ENCODE measurements at places on chromosomes 16 and 17.
A peak's percentile ranks its signal among the peaks of the same experiment; 100 is the strongest.

DNA sequence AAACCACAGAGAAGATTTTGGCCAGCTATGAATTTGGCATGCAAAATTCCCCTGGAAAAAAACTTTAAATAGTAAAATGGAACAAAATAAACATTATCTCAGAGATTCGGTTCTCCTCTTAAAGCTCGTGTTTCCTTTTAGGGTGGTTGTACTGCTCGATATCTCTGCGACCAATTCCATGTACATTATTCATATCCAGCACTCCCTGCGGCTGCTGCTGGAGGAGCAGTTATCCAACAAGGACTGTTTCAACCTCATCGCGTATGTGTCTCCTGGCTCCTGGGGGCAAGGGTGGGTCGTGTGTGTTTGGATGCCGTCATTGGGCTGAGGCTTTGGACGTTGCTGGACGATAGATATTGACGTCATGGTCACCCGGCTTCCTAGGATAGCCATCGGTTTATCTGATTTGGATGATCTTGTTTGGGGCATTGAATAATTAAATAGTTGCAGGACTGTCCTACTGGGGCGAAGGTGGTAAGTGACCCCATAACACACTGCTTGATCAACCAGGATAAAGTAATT lies 33.8 kb downstream of the VWA3A start:
- DNase-seq, result no peak

- DNase-seq, result no peak
Observed at GRCh38 chr16:22692916-22693637, 120.9 kb upstream of the HS3ST2 start.

DNA sequence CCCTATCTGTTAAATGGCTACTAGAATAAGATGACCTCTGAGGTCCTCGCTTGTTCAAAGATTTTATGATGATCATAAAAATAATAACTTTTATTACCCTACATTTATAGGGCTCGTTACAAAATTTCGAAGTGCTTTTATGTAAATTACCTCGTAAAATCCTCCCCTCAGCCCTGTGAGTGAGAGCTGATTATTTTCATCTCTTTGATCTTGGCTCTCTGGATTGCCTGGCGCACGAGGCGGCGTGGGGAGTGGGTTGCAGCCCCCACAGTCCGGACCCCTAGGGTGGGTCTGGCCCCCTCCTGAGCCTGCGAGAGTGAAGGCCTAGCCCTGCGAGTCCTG lies 1.6 kb downstream of the SDK2 start:
- DNase-seq, result no peak

DNA sequence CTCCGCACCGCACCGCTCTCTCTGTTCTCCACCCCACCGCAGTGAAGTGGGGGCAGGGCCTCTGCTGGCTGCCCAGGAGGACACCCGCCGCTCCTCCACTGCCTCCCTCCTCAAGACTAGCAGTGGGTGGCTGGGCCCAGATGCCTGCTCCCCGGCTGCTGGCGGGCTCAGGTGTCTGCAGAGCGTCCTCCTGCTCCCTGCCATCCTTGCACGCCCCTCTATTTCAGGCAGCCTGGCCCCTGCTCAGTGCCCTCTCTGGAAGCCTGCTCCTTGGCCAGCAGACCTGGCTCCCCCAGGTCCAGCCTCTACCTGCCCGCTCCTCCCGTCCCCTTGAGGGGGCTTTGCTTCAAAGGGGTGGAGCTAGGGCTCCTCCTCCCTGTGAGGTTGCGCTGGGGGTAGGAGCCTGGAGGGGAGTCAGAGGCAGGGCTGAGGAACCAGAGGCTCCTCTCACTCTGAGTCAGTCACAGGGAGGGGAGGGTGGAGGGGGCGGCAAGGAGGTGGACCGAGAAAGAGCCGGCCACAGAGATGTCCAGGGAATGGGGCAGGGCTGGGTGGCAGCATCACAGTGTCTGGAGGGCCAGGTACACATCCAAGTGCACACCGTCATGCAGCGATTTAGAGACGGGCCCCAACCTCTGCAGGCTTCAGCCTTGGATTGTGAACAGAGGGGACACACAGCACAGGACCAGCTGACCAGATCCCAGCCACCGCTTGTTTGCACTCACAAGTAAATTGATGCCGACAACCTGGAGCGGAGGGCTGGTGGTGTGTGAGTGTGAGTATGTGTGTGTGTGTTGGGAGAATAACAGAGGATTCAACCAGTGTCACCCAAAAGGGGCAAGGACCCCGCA lies 9.8 kb upstream of the TMEM92 start:
- DNase-seq, result no peak

- no peak for DNase-seq
Observed at GRCh38 chr17:79607940-79608623, 2.8 kb downstream of the RBFOX3 start.

GRCh38 chr17:40480501-40481003 lies 20.9 kb downstream of the TNS4 start:
- DNase-seq, result no peak

DNA sequence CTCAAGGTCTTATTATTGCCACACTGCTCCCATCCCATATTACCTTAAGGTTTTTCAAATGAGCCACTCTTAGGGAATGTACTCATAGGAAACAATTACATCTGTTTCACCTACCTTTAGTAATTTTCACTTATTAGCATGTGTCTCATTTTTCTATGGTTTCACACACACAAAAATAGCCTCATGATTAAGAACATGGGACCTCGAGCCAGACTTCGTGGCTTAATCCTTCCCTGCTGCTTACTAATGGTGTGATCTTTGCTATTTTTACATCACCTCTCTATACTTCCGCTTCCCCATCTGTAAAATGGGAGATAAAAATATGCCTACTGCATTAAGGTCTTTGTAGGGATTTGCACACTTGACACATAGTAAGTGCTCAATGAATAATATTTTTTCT lies 38.5 kb downstream of the OTOA start:
- DNase-seq, result no peak

DNA sequence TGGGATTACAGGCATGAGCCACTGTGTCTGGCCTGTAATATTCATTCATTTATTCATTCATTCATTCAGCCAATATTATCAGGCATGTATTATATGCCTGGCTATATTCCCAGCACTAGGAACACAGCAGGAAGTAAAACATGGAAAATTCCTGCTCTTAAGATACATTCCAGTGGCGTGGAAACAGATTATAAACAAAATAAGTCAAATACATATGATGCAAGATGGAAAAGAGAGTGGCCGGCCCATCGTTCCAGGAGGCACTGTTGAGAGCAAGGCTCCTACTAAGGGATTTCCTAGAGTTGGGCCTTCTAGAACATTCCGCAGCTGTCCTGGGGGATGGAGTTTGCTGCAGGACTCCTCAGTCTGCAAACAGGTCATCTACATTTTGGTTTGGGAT lies 17.7 kb downstream of the ADCY9 start:
- DNase-seq, result no peak

DNA sequence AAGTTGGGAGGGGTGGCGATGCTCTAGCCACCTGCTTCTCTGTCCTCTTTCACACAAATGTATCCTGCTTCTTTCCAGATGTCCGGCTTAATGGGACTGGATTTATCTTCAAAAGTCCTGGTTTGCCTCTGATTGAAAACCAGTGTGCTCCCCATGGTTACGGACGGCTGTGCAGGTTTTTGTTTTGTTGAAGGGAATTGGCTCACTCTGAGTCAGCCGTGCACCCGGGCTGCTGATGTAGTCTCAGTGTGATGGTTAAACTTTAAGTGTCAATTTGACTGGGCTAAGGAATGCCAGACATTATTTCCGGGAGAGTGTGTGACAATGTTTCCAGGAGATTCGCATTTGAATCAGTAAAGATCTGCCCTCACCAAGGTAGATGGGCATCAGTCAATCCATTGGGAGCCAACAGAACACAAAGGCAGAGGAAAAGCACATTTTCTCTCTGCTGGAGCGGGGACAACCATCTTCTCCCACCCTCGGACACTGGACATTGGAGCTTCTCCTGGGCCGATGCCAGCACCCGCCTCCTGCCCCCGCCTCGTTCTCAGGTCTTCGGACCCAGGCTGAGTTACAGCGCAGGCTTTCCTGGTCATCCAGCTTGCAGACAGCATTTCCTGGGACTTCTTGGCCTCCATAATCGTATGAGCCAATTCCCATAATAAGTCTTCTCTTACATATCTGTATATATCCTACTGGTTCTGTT lies 126.9 kb upstream of the TNRC6C start:
- DNase-seq, result no peak

DNA sequence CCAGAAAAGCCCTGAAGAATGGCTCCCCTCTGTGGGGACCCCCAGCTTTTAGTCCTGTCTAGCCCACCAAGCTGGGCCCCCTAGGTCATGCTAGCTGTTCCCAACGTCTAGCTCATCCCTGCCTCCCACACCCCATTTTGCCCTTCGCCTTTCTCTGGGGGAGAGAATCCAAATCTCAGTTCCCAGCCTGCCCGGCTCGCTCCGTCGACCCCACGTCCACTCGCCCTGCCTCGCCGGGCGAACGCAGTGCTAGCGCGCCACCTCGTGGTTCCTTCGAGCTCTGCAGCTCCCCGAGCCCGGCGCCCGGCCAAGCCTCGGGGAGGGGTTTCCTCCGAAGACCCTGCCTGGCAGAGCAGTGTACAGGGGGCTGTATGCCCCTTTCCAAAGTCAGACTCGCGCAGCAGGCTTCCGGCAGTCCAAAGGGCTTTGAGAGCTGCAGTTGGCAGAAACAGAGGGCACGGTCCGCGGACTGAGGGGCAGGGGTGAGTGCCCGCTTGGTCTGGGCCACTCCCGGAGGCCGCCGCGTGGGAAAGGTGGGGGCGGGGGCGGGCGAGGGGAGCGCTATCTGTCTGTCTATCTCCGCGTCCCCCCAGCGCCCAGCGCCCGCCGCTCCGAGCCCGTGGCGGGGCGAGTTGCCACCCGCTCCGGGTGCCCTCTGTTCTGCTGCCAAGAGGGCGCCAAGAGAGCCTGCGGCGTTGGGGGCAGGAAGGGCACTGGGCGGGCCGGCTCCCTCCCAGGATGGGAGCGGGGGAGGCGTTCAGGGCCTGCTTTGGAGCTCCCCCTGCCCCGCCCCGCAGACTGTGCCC lies 1.7 kb upstream of the DLX3 start:
- DNase-seq, result no peak

GRCh38 chr16:4556580-4556979 lies 440 bp downstream of the C16orf96 start:
- no peak for DNase-seq

- no peak for DNase-seq
Observed at GRCh38 chr17:80910043-80910442, 81.6 kb upstream of the CHMP6 start.

- peak; percentile 72 for DNase-seq
Observed at GRCh38 chr17:82716203-82717010, at the start of gene FN3KRP. TSS of gene FN3KRP (plus strand) at chr17:82716706. CDS start at chr17:82716756, 50 bp downstream.

GRCh38 chr16:51095084-51095881 lies 55.8 kb downstream of the SALL1 start:
- no peak for DNase-seq

- no peak for DNase-seq
Observed at GRCh38 chr17:74904687-74905409, 11.4 kb upstream of the FADS6 start.

GRCh38 chr17:15273141-15273793 lies 8.1 kb upstream of the PMP22 start:
- DNase-seq, result no peak

GRCh38 chr17:45753645-45754225 lies 30.4 kb upstream of the CRHR1 start:
- no peak for DNase-seq

DNA sequence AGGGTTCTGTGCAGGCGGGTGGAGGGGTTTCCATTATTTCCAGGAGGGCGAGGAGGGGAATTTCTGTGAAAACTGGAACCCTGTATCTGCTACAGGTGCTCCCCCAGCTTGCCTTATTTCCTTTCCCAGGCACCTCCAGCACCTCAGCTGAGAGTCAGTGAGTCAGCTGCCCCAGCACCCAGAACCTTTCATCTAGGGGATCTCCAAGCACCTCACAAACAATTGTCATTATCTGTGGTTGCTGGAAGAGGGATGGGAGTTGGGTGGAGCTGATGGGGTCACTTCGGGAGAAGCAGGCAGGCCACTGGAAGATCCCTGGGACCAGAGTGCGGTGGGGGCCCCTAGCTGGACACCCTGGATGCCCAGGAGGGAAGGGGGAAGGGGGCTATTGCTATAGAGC lies 10.0 kb upstream of the CLUH start:
- DNase-seq, result no peak

DNA sequence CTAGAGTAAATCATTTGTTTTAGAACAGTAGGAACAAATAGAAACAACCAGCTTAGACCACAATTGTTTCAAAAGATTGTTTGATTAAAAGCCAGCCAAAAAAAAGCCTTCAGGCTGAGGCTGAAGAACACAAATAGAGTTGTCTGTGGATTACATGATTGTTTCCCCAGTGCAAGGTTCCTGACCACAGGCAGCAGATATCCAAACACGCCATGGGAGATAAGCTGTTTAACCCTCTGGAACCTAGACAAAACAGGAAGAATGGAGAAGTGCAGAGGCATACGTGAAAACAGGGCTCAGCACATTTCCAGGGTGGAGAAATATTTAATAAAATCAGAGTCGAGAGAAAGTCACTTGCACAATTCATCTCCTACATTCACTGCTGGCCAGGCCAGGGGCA lies 21.0 kb downstream of the ATPAF2 start:
- peak; percentile 49 for DNase-seq

Measured in retinal pigment epithelial cell (primary cell).